Camera-type eye (tissue), 1 donor: ENCODE measurements at places on chromosomes 13 and 19. TPM values are rescaled to one million over a fixed set of nuclear protein-coding genes. Genes with fewer than 3 reads are reported as not detected.

Gene PEAK3
- total RNA-seq = 0.44 TPM

Gene NTN5
- 1.6 TPM for total RNA-seq

Gene TNNT1
- total RNA-seq = 49.5 TPM

Gene C19orf38
- total RNA-seq = 5.6 TPM

Gene MIR17HG
- 14.5 TPM for total RNA-seq

Gene ZNF793
- 29.5 TPM for total RNA-seq

Gene ZNF100
- 22.4 TPM for total RNA-seq

Gene NMRK2
- total RNA-seq = 2.3 TPM
